ENCODE measurements at places on chromosomes 5 and 9. TPM values are rescaled to one million over a fixed set of nuclear protein-coding genes. Genes with fewer than 3 reads are reported as not detected.

GRCh38 chr5:160727296-160727997 is 124.6 kb downstream of the ATP10B start:
- H3K27me3 ChIP-seq, result no peaks in the 10 kb centered on the region
- no peak overlapping the region for H3K4me3 ChIP-seq
- no peak for DNase-seq
- no peaks in the 10 kb centered on the region for H3K36me3 ChIP-seq
- H3K4me1 ChIP-seq, result no peaks in the 10 kb centered on the region

GRCh38 chr5:7876867-7877266 is 7.9 kb downstream of the MTRR start:
- no peaks in the 10 kb centered on the region for H3K4me1 ChIP-seq
- no peak overlapping the region for H3K27ac ChIP-seq
- peaks cover 2% of the 10 kb centered on the region for H3K36me3 ChIP-seq
- no peaks in the 10 kb centered on the region for H3K27me3 ChIP-seq

GRCh38 chr5:109411149-109411514 is 1.4 kb upstream of the PJA2 start:
- no peaks in the 10 kb centered on the region for H3K36me3 ChIP-seq
- peak overlapping the region; percentile 89 for H3K4me3 ChIP-seq
- peak overlapping the region; percentile 99 for H3K27ac ChIP-seq
- H3K27me3 ChIP-seq, result no peaks in the 10 kb centered on the region
- no peak for DNase-seq
- H3K4me1 ChIP-seq, result peaks cover 34% of the 10 kb centered on the region

DNA sequence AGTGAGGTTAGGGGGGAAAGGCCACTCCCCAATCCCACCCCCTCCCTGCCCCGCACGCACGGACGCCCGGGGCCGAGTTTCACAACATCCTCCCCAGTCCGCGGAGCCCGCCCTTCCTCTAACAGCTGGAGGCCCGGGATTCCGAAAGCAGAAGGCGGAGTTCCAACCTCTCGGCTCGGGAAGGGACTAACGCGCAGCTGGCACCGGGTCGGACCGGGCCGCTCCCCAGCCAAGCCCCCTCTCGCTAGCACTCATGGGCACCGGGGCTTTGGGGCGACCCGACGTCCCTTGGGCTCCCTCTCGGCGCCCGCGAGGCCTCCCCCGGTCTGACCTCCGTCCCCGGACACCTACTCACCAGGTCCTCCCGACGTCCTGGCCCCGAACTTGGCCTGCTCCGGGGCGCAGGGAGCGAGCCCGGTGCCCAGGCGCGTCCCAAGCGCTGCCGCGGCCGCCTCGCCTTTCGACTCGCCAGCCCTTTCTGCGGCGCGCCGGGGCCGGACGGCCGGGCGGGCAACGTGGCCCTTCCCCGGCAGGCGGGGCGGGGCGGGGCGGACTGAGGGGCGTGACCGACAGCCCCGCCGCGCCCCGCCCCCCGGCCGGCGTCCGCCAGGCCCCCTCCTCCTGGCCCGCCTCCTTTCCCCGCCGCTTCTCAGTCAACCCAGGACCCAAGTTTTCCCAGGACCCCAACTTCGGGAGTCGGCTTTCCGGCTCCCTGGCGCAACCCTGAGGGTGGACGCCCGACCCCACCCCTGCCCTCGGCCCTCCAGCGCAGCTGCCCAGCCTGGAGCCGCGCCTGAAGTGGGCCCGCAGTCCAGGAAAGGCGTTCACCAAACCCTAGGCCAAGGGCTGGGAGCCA is at the start of gene MGAT1:
TSS of gene MGAT1 (minus strand) at position 482 of the 856 bp plus-strand sequence. CDS start 9,835 bp downstream, outside the sequence.
- DNase-seq, result peak; percentile 97
- peak within 1 kb of the TSS; percentile 96 for H3K27ac ChIP-seq
- no peaks in the 10 kb centered on the region for H3K27me3 ChIP-seq
- H3K36me3 ChIP-seq, result no peaks in the 10 kb centered on the region

DNA sequence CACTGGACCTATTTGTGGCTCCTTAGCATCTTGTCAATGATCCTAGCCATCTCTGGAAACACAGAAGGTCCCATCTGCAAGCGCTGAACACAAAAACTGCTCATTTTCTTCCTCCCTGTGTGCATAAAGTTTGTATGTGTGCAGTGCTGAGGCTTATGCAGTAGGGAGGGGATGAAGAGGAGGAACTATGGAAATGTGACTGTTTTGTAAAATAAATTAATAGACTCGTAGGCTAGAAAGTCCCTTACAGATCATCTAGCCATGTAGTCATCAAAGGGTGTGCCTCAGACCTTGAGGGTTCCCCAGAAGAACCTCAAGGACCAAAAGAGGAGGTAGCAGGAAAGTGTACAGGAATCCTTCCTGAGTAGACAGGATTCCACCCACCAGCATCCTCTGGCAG is 34.3 kb upstream of the ADRA1B start:
- DNase-seq, result no peak
- H3K4me3 ChIP-seq, result no peak overlapping the region
- no peaks in the 10 kb centered on the region for H3K36me3 ChIP-seq
- H3K27ac ChIP-seq, result no peak overlapping the region
- no peaks in the 10 kb centered on the region for H3K4me1 ChIP-seq

The PTGES gene
- total RNA-seq, result 3.2 TPM

The UGT3A1 gene
- not detected for total RNA-seq

The DCP2 gene
- total RNA-seq, result 103 TPM

All from spleen (tissue), 13 donors.